ENCODE measurements at places on chromosomes 5 and 9. TPM values are rescaled to one million over a fixed set of nuclear protein-coding genes. Genes with fewer than 3 reads are reported as not detected.

ANKRD20A1 gene
- total RNA-seq: under 0.01 TPM

STARD4 gene
- 83.4 TPM for total RNA-seq

LHX3 gene
- not detected for total RNA-seq

SLC34A3 gene
- total RNA-seq: under 0.01 TPM

SHC3 gene
- total RNA-seq: under 0.01 TPM

NFX1 gene
- 34.9 TPM for total RNA-seq

STKLD1 gene
- total RNA-seq: 0.07 TPM

DENND4C gene
- 124 TPM for total RNA-seq

PCDHGC4 gene
- total RNA-seq: 1.2 TPM

RNF183 gene
- total RNA-seq: not detected

PROB1 gene
- 1.4 TPM for total RNA-seq

MYMK gene
- not detected for total RNA-seq

Data from nasal cavity respiratory epithelium epithelial cell of viscerocranial mucosa (primary cell).